ENCODE measurements at places on chromosomes 12 and 14. TPM values are rescaled to one million over a fixed set of nuclear protein-coding genes. Genes with fewer than 3 reads are reported as not detected.

Gene PDE3A
- 1.2 TPM for polyA plus RNA-seq

Gene CMA1
- polyA plus RNA-seq = not detected

Gene MIP
- polyA plus RNA-seq = 0.24 TPM

Gene BBS10
- polyA plus RNA-seq = 3.2 TPM

Gene C12orf76
- polyA plus RNA-seq = 14.2 TPM

Gene OTOGL
- polyA plus RNA-seq = 0.13 TPM

Gene WDHD1
- 1.9 TPM for polyA plus RNA-seq

Gene ACTN1
- 55.7 TPM for polyA plus RNA-seq

Gene PRB2
- polyA plus RNA-seq = not detected

Gene CDCA3
- polyA plus RNA-seq = 5.5 TPM

Gene LMNTD1
- polyA plus RNA-seq = 0.27 TPM

Gene MYO1A
- 0.88 TPM for polyA plus RNA-seq

Gene AKAP6
- polyA plus RNA-seq = 0.71 TPM

Gene TMEM63C
- 3.1 TPM for polyA plus RNA-seq

Gene NUP107
- polyA plus RNA-seq = 28.6 TPM

Gene TAS2R14
- polyA plus RNA-seq = 0.80 TPM

Gene CCDC60
- polyA plus RNA-seq = not detected

Gene KCNA1
- not detected for polyA plus RNA-seq

Gene KRT6A
- polyA plus RNA-seq = 0.24 TPM

Gene RTL1
- polyA plus RNA-seq = 1.0 TPM

Gene ARF6
- polyA plus RNA-seq = 17.9 TPM

Gene TAS2R10
- polyA plus RNA-seq = 0.44 TPM

Gene VPS37B
- polyA plus RNA-seq = 52.4 TPM

Gene TAS2R20
- 0.24 TPM for polyA plus RNA-seq

Gene SLC2A3
- polyA plus RNA-seq = 7.2 TPM

Gene AJUBA
- 2.3 TPM for polyA plus RNA-seq

Gene FOXG1
- polyA plus RNA-seq = 0.07 TPM

Gene BCL2L14
- not detected for polyA plus RNA-seq

Gene TSPAN8
- 7.0 TPM for polyA plus RNA-seq

Gene VRTN
- polyA plus RNA-seq = not detected
